Stimulated activated CD8-positive, alpha-beta memory T cell treated with anti-CD3 and anti-CD28 coated beads, Interleukin-4, amount 100 ng/mL, for 1 hour (primary cell): ENCODE measurements at places on chromosomes 1 and 21.

GRCh38 chr1:228197555-228198147 is 10.2 kb upstream of the OBSCN start:
- no peak for DNase-seq

DNA sequence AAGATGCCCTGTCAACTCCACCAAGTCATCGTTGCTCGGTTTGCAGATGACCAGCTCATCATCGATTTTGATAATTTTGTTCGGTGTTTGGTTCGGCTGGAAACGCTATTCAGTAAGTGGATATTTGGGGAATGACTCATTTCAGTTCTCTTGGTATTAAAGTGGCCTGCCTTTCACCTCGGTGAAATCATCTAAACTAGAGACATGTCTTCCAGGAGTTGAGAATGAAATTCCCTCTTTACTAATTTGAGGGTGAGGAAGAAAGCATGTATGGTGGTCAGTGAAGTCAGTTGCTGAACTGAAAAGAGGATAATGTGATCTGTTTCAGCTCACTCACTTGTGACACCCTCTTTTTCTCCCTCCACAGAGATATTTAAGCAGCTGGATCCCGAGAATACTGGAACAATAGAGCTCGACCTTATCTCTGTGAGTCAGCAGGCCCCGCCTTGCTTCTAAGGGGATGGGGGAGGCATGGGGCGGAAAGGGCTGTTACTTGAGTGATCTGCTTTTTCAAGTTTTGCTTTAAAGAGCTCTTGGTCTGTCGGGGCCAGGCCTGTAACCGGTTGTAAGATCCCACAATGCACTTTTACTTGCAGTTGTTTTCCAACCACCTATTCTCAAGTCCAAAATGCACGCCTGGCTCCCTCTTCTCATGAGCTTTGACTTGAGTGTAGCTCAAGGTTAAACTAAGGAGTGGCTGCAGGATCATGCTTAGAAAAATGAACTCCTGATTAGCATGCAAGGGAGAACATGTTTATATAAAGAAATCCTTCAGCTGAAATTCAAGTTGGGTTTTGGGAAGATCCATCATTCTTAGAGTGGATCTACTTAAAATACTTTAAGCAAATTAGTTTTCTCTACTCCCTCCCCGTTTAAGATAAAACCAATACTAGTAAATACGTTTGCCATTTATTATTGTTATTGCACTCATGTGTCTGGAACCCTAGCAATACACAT is 59.8 kb downstream of the CAPN2 start:
- no peak for DNase-seq

DNA sequence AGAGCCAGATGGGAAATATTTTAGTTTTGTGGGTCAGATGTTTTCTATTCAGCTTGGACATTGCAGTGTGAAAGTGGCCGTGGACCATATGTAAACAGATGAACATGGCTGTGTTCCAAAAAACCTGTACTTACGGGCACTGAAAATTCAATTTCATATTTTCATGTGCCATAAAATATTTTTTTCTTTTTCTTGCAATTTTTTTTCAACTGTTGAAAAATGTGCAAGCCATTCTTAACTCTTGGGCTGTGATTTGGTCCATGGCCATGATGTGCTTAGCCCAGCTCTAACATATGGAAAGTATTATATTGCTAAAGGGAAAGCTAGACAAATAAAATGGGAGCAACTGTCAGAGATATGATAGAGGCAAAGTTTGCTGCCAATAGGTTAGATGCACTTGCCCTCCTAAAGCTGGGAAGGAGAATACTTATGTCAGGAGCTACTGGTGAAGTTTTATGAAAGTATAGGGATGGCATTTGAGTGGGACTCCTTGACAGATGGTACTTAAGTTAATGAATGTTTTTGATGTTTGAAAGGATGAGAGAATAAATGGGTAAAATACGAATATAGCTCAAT is 240.3 kb downstream of the RYR2 start:
- no peak for DNase-seq

- no peak for DNase-seq
Measured at GRCh38 chr1:155196103-155196892, 11.4 kb downstream of the THBS3 start.

- DNase-seq: no peak
Measured at GRCh38 chr1:171904778-171905450, 63.6 kb downstream of the DNM3 start.

GRCh38 chr1:229879746-229880145 is 187.3 kb upstream of the GALNT2 start:
- no peak for DNase-seq

GRCh38 chr21:45269861-45270260 is 17.8 kb downstream of the POFUT2 start:
- no peak for DNase-seq

GRCh38 chr1:201461645-201462441 is 7.1 kb downstream of the PHLDA3 start:
- no peak for DNase-seq

DNA sequence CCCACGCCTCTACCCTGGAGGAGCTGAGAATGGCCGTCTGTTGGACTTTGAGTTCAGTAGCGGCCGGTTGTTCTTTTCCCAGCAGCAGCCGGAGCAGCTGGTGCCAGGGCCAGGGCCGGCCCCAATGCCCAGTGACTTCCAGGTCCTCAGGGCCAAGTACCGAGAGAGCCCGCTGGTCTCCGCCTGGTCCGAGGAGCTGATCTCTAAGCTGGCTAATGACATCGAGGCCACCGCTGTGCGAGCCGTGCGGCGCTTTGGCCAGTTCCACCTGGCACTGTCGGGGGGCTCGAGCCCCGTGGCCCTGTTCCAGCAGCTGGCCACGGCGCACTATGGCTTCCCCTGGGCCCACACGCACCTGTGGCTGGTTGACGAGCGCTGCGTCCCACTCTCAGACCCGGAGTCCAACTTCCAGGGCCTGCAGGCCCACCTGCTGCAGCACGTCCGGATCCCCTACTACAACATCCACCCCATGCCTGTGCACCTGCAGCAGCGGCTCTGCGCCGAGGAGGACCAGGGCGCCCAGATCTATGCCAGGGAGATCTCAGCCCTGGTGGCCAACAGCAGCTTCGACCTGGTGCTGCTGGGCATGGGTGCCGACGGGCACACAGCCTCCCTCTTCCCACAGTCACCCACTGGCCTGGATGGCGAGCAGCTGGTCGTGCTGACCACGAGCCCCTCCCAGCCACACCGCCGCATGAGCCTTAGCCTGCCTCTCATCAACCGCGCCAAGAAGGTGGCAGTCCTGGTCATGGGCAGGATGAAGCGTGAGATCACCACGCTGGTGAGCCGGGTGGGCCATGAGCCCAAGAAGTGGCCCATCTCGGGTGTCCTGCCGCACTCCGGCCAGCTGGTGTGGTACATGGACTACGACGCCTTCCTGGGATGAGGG is 28.5 kb upstream of the SPSB1 start:
- DNase-seq: no peak

GRCh38 chr1:55425310-55425930 is 210.3 kb upstream of the USP24 start:
- DNase-seq: no peak

DNA sequence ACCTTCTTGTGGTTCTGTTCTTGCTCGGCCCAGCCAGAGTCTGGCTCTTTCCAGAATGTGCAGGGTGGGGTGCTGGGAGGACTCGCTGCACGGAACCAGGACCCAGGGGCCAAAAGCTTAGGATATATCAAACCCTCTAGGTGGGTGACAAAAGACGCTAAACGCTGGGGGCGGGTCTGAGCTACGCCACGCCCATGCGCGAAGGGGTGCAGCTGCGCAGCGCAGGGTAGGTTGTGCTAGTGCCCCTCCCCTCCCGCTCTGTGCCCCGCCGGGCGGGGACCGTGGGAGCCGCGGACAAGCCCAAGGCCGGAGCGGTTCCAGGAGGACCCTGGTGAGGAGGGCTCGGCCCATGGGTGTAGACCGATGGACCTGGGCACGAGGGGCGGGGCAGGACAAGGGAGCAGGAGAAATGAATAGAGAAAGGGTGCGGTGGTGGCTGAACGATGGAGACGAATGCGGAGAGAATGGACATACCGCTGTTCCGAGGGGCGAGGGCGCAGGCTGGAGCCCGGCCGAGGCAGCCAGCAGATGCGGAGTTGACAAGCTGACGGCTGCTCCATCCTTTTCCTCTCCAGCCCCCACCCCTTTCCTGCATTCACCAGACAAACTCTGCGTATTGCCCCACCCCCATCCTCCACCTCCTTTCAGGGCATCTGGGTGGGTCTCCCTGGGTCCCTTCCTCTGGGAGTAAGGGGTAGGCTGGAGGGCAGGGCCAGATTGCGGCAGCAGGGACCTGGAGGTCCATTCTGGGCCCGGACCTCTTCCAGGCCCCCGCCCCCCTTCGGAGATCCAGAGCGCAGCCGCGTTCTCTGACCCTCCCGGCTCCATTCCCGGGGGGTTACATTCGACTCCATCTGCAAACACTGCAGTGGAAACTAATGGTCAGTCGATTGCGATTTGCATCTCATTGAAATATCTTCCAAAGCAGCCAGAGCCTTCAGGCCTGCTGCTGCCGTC is at the start of gene RUSC1:
RUSC1 (plus strand) TSS at position 234 of the 957 bp plus-strand sequence. CDS start 880 bp downstream, outside the sequence.
- no peak for DNase-seq

DNA sequence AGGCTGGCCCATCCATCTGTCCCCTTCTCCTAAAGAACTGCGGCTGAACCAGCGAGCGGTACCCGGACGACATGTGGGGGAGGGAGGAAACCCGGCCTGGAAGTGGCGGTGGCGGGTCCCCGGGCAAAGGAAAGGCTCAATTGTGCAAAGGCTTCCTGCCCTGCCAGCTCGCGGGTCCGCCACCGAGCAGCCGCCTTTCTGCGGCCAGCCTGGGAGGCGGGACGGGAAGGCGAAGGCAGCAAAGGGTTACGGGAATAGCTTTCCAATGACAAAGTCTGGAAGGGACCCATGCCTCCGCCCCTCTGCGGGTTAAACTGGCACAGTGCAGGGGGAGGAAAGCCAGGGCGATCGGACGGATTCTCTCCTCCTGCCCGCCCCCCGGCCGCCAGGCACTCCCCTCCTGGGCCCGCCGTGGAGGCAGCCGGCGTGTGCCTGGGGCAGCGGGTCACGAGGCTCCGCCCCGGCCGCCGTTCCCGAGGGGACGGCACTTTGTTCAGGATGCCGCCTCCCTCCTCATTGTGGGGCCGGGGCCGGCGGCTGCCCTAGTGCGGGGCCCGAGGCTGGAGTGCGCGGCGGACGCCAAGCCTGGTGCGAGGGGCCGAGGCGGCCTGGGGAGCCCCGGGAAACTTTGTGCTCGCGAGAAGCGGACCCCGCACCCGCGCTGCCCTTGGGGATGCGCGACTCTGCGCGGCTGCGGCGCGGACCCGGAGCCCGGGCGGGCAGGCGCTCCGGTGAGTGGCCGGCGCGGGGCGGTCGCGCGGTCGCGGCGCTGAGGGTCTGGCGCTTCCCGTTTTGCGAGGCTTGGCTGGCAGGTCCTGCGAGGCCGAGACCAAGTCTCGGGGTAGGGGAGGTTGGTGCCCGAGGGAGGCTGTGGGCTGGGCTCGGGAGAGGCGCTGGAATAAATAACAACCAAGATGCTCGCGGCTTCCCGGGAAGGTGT is at the start of gene NAV1:
NAV1 (plus strand) TSS at position 516 of the 940 bp plus-strand sequence. CDS start 83,758 bp downstream, outside the sequence.
- DNase-seq: no peak

- DNase-seq: no peak
Measured at GRCh38 chr1:233865902-233866301, 38.6 kb upstream of the SLC35F3 start.

- no peak for DNase-seq
Measured at GRCh38 chr1:117561551-117561950, 44.3 kb upstream of the TENT5C start.

DNA sequence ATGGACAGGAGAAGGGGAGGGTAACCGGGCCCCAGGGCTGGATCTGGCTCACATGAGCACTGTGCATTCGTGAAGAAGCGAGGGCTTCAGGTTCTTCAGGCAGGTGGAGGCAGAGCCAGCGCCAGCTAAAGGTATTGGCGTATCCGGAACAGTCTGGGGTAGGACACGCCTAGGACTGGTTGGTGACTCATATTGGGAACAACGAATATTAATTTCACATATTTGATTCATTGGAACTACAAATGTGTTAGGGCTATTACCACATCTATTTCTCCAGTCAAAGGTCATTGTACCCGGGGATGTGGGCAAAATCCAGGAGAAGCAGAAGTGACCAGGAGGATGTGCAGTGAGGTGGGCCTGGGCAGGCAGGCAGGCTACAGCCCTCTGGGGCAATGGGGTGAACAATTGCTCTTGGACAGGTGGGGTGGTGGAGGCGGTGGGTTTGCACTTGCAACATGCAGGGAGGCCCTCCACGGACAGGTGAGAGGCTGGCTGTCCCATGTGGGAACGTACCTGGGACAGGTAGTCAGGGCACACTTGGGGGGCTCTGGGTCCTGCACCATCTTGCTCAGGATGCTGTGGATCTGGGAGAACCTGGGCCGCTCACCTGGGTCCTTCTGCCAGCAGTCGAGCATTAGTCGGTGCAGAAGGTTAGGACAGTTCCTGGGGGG is 26.7 kb downstream of the CDCA8 start:
- no peak for DNase-seq

DNA sequence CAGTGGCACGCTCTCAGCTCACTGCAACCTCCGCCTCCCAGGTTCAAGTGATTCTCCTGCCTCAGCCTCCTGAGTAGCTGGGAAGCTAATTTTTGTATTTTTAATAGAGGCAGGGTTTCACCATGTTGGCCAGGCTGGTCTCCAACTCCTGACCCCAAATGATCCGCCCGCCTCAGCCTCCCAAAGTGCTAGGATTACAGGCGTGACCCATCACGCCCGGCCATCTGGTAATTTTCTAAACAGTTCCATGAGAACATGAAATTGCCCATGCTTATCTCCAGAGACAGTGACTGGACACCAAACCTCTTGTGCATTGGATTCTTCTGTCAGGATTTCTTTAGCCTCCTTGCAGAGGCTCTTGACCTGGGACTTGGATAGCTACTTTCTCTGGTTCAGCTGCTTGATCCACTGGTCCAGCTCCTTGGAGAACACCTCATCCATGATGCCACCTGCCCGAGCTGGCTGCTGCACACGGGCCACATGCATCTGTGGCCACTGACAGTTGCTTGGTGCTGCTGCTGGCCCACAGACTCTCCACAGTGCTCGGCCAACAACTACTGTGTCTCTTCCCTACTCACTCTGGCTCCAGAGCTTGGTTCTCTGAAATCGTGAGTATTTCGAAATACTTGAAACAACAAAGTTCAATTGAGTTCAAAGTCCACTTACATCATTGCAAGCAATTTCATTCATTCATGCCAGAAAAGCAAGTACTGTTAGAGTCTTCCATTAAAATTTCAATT is 40.0 kb upstream of the CTPS1 start:
- DNase-seq: no peak

DNA sequence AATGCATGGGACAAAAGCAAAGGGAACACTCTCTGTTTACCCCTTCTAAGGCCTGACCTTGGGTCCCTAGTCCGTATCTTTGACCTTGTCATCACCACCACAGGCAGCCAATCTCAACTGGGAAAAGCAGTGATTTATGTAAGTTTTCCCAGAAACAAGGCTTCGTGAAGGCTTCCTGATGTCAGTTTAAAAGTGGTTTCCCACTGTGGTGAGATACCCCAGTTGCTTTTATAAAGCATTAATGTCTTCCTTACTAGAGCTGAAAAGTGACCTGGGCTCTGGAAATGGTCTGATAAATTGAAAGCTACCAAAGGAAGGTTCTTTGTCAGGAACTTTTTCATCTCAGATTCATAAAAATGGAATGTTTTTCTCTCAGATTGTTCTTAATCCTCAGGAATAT is 536.4 kb upstream of the PTBP2 start:
- DNase-seq: no peak
